Kasumi-1 (cell line): ENCODE measurements at places on chromosomes 1 and 21.

DNA sequence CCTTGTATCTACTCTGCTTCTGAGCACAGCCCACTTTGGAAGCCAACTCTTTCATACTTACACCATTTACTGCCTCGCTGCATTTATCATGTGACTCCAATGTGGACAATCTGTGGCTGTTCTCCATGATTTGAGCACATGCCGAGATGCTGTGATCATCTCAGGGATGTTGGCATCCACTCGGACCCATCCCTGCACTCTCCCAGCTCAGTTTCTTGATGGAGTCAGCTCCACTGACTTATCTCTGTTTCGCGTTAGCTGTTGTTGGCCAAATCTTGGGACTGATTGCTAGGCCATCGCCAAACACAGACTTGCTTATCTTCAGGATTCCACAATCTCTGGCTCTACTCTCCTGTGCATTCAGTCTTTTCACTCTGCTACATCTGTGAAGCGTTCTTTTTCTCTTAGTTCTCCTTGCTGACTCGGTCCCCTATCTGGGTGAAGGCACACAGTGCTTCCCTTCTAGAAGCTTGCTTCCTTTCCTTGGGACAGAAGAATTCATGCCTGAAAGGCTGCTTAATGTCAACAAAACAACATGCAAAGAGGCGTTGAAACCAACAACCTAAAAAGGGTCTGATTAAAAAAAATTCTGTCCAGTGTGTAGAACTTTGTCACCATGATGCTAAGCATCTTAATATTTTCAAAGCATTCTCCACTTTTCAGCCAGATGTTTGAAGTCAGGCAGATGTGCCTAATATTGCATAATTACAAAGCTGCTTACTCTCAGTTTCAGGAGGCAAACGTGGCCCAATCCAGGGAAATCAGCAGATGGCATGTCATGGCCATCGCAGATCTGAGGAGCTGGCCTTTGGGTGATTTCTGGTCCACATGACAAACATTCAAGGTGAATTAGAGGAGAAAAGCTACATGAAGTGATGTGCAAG, 120.7 kb downstream of the NGF start:
- no peak for DNase-seq

DNA sequence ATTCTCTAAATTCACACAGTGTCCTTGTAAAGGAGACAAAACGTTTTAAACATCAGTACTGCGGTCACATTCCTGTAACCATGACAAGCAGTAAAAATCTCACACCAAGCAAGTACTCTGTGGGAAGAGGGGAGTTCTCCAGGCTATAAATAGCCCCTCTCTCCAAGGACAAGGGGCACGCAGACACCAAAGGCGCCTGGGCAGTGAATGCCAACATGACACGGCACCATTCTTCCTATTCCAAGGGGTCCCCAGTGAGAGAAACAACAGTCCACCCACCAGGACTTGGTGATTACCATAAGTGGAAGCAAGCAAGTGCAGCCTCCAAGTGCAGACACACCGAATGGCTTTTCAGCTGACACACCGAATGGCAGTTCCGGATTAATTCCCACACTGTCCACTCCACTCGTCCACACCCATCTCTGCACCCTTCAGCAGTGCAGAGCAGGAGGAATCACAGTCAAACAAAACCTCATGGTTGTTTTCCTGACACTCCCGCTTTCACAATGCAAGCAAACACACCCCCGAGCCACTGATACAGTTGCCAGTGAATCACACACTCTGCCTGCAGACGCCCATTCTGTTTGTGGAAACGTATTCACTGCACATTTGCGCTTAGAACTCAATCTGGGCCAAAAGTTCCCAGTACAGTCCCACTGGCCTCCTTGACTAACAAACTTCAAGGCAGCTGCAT, 1.8 kb downstream of the PTTG1IP start:
- DNase-seq, result peak; percentile 26

- no peak for DNase-seq
Observed at GRCh38 chr21:31592963-31593560, 66.4 kb upstream of the SOD1 start.

- DNase-seq, result no peak
Observed at GRCh38 chr1:41598325-41598724, 113.8 kb upstream of the EDN2 start.

DNA sequence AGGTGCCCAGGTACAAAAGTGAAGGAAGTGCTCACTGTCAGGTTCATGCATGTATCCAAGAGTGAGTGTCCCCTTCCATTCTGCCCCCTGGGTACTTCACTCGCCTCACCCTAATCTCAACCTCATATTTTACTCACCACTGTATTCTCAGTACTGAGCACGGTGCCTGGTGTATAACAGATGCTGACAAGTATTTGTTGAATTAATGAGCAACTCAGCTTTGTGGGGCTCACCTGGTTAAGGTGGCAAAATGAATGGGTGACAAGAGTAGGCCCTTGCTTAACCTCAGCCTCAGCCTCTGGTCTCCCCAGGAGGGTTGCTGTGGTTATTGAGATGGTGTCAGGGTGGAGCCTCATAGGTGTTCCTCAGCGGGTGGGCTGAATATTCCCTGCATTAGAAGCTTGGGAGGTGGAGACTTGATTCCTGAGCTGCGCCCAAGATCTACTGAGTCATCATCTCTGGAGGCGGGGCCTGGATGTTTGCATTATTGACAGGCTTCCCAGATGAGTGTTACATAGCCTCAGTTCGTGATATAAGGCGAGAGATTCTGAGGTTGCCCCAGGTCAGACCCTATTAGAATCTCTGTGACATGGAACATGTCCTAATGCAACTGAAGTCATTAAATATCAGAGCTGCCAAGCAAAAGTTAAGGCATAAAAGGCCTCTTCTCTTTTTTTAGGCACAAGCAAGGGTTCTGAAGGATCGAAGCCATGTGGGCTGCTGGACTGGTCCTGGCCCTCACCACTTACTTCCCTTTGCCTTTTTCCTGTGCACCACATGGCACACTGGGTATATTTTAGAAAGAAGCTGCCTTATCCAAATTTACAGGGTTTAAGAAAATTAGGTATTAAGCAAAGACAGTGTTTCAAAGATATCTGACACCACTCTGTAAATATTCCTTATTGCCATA, 39.2 kb downstream of the SYT6 start:
- DNase-seq, result no peak

- DNase-seq, result no peak
Observed at GRCh38 chr1:55056632-55056992, 17.3 kb downstream of the PCSK9 start.

- DNase-seq, result no peak
Observed at GRCh38 chr1:177703888-177704446, 265.9 kb downstream of the SEC16B start.

DNA sequence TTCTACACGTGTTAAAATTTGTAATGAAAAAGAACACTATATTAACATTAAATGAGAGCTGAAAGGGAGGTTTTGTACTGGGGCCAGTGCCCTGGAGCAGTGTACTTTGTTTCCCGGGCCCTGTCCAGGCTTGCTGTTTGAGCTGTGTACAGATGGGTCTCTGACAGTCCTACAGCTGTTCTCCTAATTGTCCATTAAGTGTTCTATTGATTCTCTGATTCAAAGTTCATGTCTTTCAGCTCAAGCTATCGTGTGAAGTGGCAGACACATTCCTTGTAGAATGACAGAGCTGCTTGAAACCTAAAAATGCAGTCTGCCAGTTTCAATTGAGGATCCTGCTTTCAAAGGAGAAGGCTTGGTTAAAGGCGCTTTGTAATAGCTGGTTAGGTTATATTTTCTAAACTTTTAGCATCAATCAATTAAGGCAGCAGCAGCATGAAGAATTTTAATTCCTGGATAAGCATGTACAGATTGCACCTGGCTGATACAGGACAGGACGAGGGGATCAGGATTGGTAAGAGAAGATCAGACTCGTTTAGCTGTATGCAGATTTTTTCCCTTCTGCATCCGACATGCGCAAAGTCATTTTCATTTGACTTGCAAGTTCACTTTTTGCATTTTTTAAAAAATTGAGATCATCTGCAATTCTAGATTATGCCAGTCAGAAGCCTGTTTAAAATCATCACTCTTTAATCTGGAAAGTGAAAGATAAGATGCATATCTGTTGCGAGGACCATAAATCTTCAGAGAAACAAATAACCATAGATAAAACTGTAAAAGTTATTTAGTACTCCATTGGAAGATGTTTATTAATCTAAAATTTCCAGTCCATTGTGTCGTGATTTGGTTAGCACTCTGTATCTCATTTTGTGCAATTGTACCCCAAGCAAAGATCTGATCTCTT, 98.5 kb downstream of the ATG4C start:
- DNase-seq, result no peak

- no peak for DNase-seq
Observed at GRCh38 chr1:245304698-245305097, 149.9 kb downstream of the KIF26B start.

DNA sequence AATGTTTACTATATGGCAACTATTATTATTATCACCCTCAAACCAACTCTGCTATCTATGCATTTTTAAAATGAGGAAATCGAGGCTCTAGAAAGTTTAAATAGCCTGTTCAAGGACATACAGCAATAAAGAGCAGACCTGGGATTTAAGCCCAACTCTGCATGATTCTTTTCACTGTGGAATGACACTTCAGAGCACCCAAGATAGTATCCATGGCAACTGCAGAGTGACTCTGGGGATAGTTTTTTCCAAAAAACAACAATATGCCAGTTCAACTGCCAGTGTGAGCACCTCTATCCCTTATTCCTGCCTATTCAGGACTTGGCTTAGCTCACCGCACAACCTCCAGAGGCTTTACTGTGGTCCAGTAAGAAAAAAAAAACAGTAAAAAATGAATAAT, 293.9 kb downstream of the BRINP2 start:
- DNase-seq, result no peak

DNA sequence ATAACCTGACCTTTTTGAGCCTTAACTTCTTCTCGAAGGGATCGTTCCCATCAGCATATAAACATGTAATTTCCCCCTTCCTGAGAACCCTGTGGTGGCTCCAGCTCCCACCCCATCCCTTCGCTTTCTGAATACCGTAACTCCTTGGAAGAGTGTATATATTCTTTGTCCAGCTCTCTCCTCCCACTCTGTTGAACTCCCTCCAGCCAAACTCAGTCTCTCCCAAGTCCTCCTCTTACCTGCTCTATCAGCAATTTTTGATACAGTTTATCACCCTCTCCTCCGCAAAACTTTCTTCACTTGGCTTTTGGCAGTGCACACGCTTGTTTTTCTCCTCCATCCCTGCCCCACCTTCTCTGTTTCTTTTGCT, 109.9 kb upstream of the SLC25A33 start:
- no peak for DNase-seq

DNA sequence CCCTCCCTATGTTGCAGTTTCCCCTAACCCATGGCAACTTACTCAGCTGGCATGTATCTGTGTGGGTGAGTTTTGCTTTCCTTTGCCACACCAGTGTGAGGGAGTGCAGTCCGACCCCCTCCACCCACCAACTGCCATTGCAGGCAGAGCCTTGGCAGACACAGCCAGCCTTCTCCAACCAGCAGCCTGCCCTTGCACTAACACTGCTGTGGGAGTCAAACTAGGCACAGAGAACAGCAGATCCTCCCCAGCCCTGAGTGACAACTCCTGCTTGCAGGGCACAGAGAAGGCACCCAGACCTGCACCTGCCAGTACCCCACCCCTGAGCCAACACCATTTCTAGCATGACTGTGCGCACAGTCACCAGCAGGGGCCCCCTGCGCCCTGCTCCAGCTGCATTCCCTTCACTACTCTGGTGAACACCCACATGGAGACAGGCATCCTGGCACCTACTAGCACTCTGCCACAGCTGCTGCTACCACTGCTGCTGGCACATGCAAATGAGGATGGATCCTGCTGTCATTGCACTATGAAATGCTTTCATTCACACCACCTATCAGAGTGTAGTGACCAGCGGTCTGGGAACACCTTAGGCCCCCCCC, 98.4 kb downstream of the MAGI3 start:
- no peak for DNase-seq

DNA sequence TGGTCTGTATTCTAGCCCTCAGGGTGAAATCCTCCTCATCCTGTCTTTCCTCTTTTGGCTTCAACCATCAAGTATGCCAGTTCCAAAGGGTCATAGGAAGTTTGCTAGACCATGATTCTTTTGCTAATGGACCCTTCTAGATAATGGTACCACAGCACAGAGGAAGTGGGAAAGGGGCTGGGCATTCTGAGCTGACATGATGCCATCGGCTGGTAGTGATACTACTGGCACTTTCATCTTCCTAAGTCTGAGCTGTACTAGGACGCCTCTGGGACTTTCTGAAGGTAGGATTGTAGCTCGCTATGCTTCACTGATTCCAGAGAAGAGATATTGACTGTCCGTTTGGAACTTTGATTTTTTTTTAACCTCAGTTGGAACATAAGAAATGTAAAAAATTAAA, 11.4 kb downstream of the FASLG start:
- DNase-seq, result no peak

GRCh38 chr1:81775510-81775909, 25.2 kb upstream of the ADGRL2 start:
- no peak for DNase-seq

GRCh38 chr21:36704281-36704957, 5.5 kb downstream of the SIM2 start:
- no peak for DNase-seq

DNA sequence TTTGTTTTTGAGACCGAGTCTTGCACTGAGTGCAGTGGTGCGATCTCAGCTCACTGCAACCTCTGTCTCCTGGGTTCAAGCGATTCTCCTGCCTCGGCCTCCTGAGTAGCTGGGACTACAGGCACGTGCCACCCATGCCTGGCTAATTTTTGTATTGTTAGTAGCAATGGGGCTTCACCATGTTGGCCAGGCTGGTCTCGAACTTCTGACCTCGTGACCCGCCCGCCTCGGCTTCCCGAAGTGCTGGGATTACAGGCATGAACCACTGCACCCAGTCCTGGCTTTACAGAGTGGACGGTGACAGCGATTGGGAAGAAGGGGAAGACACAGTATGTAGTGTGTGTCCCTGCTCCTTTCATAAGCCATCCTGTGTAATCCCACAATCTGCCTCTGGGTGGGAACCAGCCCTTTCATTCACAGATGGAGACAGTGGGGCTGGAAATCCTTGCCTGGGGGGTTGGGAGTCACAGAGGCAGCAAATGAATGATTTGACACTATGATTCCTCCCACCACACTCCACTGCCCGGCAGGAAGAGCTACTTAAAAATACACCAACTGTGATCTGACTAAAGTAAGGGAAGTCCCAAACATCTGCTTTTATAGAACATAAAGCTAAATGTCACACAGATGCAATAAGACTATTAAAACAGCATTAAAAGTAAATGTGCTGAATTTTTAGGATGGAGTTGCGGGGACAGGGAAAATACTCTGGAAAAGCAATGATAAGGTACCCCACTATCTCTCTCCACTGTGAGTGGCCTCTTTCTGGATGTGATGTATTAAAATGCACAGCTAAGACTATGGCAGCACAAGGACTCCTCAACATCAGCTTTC, 4.5 kb downstream of the PARP1 start:
- peak; percentile 49 for DNase-seq

GRCh38 chr1:1442069-1442770, 6.7 kb downstream of the VWA1 start:
- no peak for DNase-seq

DNA sequence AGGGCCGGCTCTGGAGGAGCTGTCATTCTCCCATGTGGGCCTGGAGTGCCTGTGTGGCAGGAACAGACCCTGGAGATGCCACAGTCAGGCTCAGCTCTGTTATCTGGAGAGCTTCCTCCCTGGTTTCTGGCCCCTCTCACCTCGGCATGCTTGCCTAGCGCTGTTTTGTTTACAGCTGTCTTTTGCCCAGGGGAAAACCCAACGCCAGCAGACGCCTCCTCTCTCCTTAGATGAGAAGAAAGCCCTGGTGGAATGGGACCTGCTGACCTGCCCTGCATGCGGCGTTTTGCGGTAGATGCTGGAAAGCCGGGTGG, 104.9 kb downstream of the CRYAA start:
- DNase-seq, result no peak
